Sigmoid colon (tissue), 7 donors: ENCODE measurements at places on chromosomes 2 and 18. TPM values are rescaled to one million over a fixed set of nuclear protein-coding genes. Genes with fewer than 3 reads are reported as not detected.

DNA sequence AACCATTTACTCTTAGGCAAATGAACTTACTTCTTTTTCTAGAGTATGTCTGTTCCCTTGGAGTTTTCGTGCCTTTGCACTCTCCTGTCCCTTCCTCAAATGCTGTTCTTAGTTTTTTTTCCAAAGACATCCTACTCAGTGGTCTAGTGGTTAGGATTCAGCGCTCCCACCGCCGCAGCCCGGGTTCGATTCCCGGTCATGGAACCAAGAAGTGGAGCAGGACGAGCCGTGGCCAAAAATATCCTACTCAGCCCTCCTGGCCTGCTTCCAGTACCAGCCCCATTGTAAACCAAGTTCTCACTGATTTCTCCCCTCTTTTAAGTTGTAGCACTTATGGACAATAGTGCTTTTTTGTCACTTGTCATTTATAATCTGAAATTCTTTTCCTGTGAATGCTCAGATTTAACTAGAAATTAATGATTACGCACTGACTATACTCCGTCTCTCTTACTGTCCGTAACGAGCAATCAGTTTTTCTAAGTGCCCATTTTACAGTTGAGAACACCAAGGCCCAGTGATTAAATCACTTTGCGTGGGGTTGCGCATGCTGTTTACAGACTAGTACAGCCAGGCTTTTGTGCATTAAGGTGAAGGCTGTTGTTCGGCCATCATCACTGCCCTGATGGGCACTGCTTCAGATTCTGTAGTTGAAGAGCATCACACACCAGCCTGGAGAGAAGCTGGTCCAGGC lies 17.9 kb downstream of the GREB1 start:
- no peaks in the 10 kb centered on the region for H3K27me3 ChIP-seq
- no peak overlapping the region for H3K27ac ChIP-seq
- no peak overlapping the region for H3K4me3 ChIP-seq
- no peaks in the 10 kb centered on the region for H3K36me3 ChIP-seq
- DNase-seq: no peak

DNA sequence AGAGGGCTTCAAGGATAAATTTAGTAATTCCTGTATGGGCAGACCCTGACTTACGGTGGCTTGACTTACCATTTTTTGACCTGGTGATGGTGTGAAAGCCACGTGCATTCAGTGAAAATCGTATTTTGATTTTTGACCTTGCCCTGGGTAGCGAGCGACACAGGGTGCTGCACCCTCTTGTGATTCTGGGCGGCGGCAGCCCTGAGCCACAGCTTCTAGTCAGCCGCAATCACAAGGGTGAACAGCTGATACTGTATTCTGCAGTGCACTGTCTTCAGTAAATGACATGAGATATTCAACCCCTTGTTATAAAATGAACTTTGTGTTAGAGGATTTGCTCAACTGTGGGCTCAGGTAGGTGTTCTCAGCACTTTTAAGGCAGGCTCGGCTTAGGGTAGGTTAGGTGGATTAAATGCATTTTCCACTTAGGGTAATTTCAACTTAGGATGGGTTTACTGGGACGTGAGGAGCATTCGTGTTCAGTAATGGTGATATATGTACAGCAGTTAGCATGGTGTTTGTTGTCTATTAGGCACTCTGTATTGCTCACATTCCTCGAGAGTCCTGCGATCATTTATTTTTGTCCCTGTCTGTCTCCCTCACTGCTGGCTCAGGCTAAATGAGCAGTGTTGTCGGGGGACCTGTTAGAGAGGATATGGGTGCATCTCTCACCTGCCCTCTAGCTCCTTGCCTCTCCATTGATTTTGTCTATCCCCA lies 109.9 kb downstream of the CEP192 start:
- H3K27me3 ChIP-seq: no peaks in the 10 kb centered on the region
- peaks cover 44% of the 10 kb centered on the region for H3K36me3 ChIP-seq
- no peaks in the 10 kb centered on the region for H3K4me1 ChIP-seq
- H3K4me3 ChIP-seq: no peak overlapping the region
- no peak for DNase-seq

YPEL5 gene
- 134 TPM for total RNA-seq

DNA sequence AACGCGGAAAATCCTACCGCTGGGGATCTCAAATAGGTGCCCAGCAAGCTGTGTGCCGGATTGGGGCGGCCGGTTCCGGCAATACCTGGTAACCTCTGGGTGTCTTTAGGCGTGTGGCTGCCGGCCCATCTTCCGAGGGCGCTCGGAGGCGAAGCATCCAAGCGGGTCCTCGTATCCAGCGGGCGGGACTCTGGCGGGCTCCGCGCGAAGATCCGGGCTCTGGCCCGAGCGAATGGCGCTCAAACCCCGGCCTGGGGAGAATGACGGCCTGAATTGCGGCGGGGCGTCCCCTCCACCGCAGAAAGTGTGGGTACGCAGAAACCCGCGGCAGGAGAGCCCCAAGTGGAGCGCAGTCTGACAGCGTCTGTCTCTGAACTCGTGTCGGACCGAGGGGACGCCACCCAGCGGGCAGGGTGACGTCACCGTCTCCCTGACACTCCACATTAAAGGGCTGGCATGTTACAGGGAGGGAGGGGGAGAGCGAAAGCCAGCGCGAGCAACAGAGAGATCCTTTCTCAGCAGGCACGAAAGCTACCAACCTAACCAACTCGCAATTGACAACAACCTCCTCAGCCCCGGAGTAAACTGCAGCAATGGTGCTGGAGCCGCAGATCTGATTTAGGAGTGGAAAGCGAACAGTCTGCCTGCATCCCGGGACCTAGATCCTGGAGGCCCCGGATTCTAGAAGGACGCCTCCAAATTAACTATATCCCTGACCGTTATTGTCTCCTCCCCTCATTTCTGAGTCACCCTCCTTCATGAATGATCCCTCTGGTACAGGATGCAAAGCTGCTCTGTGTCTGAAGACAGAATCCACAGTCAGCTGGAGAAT lies at the start of gene SKOR2:
TSS of gene SKOR2 (minus strand) at position 372 of the 832 bp plus-strand sequence. CDS start 2,477 bp downstream, outside the sequence.
- H3K4me3 ChIP-seq: no peak within 1 kb of the TSS
- no peak within 1 kb of the TSS for H3K27ac ChIP-seq
- no peaks in the 10 kb centered on the region for H3K36me3 ChIP-seq
- no peak for DNase-seq
- H3K4me1 ChIP-seq: peaks cover 11% of the 10 kb centered on the region
- H3K27me3 ChIP-seq: peaks cover 100% of the 10 kb centered on the region

SPRED2 gene
- 10.0 TPM for total RNA-seq

GRCh38 chr2:237725661-237726060 lies 72.9 kb upstream of the RBM44 start:
- H3K36me3 ChIP-seq: no peaks in the 10 kb centered on the region
- H3K4me1 ChIP-seq: peaks cover 54% of the 10 kb centered on the region
- no peak overlapping the region for H3K4me3 ChIP-seq
- peak overlapping the region; percentile 10 for H3K27ac ChIP-seq

DNA sequence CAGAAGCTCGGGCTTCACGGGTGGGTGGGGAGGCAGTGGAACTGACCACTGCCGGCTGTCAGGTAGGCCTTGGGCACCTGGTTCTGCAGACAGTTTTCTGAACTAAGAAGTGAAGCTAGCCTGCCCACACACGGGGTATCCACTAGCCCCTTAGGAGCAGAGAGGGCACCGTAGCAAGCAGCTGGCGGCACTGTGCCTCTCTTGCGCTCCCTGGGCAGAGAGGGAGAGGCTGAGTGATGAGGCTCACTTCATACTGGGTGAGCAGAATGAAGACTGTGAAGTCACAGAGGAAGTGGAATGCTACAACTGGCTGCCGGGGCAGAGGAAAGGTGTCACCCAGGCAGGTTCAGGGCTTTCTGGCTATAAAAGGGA lies 753 bp downstream of the ITPRIPL1 start:
- no peak overlapping the region for H3K27ac ChIP-seq
- peak; percentile 58 for DNase-seq
- H3K4me1 ChIP-seq: peaks cover 23% of the 10 kb centered on the region
- H3K36me3 ChIP-seq: no peaks in the 10 kb centered on the region
- no peak overlapping the region for H3K4me3 ChIP-seq

FLACC1 gene
- total RNA-seq: 1.4 TPM

DNA sequence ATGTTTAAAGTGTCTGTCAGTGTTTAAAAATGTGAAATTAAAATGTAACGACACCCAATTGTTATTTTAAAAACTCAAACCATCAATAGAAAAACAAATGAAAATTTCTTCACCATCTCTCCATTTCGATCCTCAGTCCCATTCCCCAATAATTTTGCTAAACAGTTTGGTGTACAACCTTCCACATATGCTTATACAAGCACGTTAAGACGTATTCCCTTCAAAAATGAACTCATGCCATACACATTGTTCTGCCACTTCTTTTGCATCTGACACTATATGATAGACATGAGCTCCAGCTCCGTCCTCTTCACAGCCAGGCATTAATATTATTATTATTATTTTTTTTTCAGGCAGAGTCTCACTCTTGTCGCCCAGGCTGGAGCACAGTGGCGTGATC lies 14.1 kb upstream of the MYCN start:
- no peaks in the 10 kb centered on the region for H3K27me3 ChIP-seq
- H3K4me1 ChIP-seq: no peaks in the 10 kb centered on the region
- H3K4me3 ChIP-seq: no peak overlapping the region
- H3K36me3 ChIP-seq: no peaks in the 10 kb centered on the region
- no peak overlapping the region for H3K27ac ChIP-seq
- no peak for DNase-seq

ZSWIM2 gene
- not detected for total RNA-seq

DNA sequence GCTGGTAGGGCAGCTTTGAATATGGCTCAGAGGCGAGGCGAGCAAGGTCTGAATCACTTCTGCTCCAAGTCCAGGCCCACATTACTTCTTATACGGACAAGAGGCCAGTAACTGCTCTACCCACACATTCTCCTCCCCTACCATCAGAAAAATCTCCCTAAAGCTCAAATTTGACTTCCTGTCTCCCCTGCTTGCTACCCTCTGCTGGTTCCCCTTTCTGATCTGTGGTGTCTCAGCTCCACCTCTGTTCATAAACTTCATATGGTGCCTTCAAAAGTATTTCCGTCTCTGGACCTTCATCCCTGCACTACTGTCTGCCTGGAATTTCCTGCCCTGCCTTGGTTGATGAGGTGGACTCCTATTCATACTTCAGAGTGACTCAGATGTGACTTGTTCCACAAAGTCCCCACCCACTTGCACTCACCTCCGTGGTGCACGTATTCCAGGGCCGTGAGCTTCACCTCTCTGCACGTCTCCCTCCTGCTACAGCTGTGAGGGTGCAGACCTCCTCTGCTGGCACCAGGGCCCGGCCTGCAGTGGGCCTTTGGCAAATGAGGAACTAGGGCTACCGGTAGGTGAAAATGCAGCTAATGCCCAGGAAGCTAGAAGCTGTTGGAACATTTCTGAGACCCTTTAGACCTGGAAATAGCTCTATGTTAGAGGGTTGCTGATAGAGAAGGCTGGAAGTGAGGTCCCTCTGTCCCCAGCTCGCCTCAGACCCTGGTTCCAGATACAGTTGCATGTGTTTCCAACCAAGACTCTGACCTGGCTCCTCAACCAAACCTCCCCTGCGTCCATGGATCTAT lies 24.6 kb upstream of the KCMF1 start:
- H3K4me3 ChIP-seq: no peak overlapping the region
- DNase-seq: no peak
- H3K4me1 ChIP-seq: no peaks in the 10 kb centered on the region
- no peaks in the 10 kb centered on the region for H3K36me3 ChIP-seq
- no peaks in the 10 kb centered on the region for H3K27me3 ChIP-seq
- H3K27ac ChIP-seq: no peak overlapping the region

GRCh38 chr2:178287652-178288344 lies 93.5 kb downstream of the OSBPL6 start:
- H3K27me3 ChIP-seq: no peaks in the 10 kb centered on the region
- no peak overlapping the region for H3K27ac ChIP-seq
- H3K36me3 ChIP-seq: no peaks in the 10 kb centered on the region
- H3K4me1 ChIP-seq: no peaks in the 10 kb centered on the region
- no peak overlapping the region for H3K4me3 ChIP-seq

DNA sequence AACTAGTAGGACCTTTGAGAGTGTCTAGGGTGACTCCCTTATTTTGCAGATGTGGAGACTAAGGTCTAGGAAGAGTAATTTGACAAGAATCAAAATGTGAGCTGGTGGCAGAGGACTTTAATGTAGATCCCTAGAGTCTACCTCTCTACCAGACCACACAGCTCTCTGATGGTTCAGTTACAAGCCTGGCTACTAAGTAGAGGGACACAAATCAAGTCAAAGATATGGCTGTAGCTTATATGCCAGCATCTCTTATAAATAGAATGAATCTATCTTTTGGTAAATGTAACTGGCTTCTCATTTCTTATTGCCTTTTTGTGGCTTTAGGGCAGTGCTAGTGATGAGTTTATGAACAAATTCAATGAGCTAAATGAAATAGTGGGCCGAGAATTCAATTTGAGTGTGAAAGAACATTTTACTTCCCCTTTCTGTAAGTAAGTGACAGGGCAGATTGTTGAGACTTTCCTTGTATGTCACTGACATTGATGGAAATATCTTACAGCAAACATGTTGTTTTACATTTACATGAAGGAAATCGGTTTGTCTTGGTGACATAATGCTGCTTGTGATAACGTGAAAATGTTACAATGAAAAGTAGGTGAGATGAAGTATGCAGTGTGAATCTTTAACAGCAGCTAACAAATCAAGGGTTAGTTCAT lies 28.3 kb downstream of the CSRNP3 start:
- no peak for DNase-seq
- no peak overlapping the region for H3K27ac ChIP-seq

DNA sequence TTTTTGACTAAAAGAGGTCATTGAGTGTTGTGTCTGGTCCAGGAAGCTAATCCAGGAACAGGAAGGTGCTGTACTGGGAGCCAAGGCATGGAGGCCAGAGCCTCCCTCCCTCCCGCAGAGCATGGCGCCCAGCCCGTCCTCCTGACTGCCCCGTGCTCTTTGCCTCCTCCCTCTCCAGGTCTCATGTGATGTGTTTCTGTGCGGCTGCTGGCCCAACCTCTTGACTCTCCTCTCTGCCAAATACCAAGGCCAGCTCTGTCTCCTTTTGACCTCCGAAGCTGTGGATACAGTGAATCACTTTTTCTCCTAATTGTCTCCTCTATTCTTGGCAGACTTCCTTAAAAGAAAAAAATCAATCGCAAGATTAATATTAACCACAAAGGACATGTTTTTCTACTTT lies 284.1 kb downstream of the PHLPP1 start:
- peak; percentile 95 for DNase-seq
- H3K27ac ChIP-seq: no peak overlapping the region
- no peak overlapping the region for H3K4me3 ChIP-seq
- H3K4me1 ChIP-seq: no peaks in the 10 kb centered on the region
- no peaks in the 10 kb centered on the region for H3K27me3 ChIP-seq

- no peak overlapping the region for H3K4me3 ChIP-seq
- H3K27ac ChIP-seq: no peak overlapping the region
- no peaks in the 10 kb centered on the region for H3K27me3 ChIP-seq
- H3K4me1 ChIP-seq: no peaks in the 10 kb centered on the region
- H3K36me3 ChIP-seq: no peaks in the 10 kb centered on the region
Measured at GRCh38 chr18:48310999-48311398, 98.2 kb downstream of the ZBTB7C start.
